ENCODE measurements at places on chromosomes 13 and 19.

- no peak for DNase-seq
Observed at GRCh38 chr19:49678985-49679770, 2.1 kb downstream of the PRMT1 start.

- no peak for DNase-seq
Observed at GRCh38 chr19:33953023-33953422, 156.4 kb downstream of the KCTD15 start.

GRCh38 chr19:6066661-6067646 is 43.3 kb downstream of the RFX2 start:
- DNase-seq = no peak

DNA sequence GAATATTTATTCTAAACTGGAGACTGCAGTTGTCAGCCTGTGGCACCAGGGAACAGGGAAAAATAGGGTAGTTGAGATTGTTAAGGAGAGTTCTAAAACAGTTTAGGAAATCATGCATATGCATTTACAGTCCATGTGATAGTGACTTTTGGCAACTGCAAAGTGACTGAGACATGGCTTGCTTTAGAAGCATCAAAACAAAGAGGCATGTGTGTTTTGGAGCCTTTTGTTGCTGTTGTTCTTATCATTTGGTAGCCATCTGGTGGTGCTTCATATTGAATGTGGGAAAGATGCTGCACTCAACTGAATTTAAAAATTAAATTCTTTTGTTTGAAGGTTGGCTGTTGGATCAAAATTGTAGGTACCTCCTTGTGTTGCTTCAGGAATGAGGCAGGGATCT is 10.2 kb upstream of the EBPL start:
- DNase-seq = no peak

- no peak for DNase-seq
Observed at GRCh38 chr19:6712231-6712630, 8.2 kb downstream of the C3 start.

DNA sequence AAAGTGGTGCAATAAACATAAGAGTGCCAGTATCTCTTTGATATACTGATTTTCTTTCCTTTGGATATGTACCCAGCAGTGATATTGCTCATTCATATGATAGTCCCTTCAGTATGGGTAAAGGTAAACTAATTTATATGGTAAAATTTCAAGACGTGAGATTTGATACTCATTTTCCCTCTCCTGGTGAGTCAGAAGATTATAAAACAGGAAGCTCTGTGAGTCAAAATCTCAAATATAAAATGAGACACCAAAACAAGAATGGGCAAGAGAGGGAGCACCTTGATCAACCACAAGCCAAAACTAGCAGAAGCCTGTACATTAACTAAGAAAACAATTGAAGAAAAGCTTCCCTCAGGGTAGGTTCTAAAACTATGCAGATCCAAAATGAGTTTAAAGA is 216.3 kb downstream of the SLITRK6 start:
- DNase-seq = no peak

DNA sequence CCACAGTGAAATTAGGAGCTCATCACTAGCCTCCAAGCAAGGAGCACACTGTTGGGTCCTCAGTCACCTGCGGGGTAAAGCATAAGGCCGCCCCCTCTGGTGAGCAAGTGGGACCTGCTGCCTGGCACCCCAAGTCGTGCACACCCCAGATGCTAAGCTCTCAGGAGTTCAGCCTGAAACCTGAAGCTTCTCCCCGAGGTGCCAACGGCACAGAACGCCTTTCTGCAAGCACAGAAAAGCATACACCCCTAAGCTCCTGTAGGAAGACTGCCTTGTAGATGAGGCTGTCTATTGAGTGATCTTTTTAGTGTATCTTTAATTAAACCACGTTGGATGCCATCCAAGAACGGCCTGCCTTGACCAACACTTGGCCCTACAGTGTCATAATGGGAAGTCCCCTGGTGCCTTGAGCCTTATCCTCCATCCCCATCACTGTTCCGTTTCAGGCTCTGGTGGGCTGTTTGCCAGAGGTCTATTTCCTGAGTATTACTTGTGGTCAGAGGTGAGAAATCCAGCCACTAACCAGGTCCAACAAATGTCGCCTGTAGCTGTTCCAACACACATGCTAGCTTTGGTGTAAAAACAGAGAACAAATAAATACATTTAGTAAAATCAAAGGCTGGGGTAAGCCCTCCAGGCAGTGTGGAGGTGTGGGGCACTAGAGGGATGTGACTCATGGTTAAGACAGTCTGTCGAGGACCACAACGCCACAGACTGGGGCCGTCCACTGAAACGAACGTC is 44.8 kb downstream of the C13orf42 start:
- DNase-seq = no peak

DNA sequence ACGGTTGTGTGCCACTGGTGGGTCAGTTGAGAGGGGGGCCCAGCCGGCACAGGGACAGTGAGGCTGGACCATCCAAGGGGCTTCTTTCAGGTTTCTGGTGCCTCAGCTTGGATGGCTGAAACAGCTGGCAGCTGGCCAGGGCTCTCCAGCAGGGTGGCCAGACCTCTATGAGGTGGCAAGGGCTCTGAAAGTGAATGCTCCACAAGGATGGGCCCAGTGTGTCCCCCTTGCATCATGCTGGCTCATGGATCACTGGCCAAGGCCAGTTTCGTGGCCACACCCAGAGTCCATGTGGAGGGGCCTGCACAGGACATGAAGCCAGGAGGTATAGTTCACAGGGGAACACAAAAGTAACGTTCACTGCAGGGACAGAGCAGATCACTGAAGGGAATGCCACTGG is 49.6 kb downstream of the CDADC1 start:
- DNase-seq = no peak

DNA sequence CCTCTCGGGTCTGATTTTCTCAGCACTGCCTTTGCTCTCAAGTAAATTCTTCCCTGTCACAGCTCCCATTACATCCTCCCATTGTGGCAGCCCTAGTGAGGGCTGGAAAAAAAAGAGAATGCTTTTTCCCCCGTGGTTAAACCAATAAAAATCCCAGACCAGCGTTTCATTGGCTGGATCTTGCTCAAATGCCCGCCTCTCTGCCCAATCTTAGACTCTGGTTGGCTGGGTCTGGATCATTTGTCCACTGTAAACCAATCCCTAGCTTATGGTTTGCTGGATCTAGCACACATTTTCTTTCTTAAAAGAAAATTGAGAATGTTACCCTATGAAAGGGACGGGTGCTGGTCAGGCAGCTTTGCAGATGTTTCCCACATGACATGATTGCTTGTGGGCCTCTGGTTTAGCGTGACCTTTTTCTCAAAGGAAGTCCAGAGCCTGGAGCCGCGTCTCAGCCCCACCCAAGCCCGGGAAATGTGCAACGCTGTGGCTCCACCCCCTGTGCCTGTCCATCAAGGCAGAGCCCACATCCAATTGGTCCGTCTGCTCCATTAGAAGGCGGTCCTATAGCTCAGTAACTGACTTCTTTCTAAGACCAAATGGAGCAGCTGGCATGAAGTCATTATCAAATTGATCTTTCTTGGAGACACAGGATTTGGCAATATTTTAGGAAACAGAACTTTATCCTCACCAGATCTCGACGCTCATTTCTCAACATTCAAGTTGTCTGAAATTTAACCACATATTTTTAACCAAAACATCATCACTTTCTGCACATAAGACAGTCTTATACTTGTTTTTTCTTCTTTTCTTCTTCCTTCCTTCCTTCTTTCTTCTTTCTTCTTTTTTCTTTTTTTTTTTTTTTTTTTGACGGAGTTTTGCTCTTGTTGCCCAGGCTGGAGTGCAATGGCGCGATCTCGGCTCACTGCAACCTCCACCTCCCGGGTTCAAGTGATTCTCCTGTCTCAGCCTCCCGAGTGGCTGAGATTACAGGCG is 2.6 kb upstream of the MCEMP1 start:
- peak; percentile 32 for DNase-seq

DNA sequence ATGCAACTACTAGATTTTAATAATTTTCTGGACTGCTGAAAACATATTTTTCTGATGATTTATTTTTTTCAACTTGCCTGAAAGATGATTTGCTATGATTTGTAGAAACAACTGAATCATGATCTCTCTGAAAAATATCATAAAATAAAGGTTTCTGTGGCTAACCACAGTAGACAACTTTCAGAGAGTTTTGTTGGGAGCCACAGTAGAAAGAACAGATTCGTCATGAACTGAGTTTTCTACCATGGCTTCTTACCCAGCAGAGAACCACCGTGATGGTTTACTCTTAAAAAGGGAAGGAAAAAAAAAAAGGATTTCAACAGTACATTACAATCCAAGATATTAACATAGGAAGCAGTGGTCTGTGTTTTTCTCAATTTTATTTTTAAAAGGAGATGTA is 18.0 kb downstream of the ZAR1L start:
- no peak for DNase-seq

GRCh38 chr19:58361900-58362271 is 665 bp downstream of the ZNF497 start:
- DNase-seq = peak; percentile 48

DNA sequence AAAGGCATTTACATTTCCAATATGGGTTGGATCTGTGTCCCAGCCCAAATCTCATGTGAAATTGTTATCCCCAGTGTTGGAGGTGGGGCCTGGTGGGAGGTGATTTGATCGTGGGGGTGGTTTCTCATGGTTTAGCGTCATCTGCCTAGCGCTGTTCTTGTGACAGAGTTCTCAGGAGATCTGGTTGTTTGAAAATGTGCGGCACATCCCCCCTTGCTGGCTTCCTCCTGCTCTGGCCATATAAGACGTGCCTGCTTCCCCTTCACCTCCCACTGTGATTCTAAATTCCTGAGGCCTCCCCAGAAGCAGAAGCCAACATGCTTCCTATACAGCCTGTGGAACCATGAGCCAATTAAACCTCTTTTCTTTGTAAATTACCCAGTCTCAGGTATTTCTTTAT is 126.2 kb upstream of the FNDC3A start:
- DNase-seq = no peak

- no peak for DNase-seq
Observed at GRCh38 chr19:19502808-19503602, 12.3 kb downstream of the TSSK6 start.

DNA sequence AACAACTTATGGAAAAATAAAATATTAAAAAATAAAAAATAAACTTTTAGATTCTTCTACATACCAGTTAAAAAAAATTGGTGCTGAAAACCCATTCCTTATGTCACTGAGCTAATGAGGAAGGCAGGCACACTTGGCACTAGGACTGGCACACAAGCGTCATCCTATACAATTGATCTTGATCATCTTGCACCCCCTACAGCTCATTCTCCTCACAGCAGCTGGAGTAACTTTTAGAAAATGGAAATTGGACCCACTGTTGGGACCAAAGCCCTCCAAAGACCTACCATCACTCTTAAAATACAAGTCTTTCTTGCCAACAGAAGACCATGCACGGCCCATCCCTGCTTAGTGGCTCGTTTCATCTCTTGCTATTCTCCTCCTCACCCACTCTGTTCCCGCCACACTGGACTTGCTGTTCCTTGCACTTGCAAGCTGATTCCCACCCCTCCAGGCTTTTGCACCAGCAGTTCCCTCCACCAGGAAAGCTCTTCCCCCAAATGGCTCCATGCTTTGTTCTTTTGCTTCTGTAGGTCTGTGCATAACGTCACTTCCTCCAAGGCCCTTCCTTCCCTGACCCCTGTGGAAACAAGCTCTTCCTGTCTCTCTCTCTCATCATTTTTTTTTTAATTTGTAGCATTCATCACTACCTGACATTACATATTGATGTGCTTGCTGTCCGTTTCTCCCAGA is 11.6 kb downstream of the CTU1 start:
- no peak for DNase-seq

GRCh38 chr13:102817907-102818306 is 19.0 kb downstream of the BIVM start:
- no peak for DNase-seq

DNA sequence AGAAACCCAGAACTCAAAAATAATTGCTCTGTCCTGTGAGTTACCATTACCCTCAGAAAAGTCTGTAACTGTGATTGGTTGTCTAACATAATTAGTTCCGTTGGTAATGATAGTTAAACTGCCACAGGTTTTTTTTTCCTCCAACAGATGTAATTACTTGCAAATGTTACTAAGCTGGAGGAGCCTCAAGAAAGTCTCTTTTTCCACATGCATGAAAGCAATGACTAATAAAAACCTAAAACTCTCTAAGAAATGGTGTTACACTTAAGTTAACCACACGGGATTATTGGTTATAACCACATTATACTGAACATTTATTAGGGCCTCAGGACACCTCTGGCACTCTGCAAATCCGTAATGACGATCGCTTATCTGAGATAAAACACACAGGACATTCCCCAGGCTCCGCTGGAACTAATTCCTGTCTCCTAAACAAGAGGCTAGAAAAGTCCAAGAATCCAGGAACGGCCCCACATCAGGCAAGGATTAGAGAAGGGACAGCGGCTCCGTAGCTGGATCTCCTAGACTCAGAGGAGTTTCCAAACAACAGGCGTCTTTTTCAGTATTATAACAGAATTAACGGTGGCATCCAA is 753 bp downstream of the ZNF235 start:
- no peak for DNase-seq

- DNase-seq = no peak
Observed at GRCh38 chr13:59144700-59145099, 1019.0 kb downstream of the DIAPH3 start.

DNA sequence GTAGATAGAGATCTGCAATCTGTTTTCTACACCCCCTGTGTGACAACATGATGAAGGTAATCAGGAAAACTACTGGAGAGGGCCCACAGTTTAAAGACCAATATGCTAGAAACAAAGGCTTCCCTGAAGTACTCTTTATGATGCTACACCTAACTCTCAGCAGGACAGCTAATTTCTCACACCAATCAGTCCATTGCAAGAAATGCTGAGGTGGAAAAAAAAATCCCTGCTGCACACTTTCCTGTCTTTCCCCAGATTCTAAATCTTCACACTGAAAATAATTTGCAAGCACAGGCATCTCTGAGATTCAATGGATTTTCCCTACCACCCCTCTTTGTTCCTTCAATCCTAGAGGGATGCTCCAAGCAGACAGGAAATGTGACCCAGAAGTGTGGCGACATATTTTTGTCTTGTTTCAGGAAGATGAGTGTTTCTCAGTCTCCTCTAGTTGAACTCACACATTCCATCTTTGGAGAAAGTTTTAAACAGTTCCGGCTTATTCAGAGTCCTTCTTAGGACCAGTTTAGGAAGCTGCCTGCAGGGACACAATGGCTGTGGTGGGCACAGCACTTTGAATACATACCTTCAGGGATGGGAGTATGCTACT is 671.6 kb downstream of the DIAPH3 start:
- DNase-seq = no peak

GRCh38 chr13:72864142-72865011 is 82.4 kb downstream of the PIBF1 start:
- DNase-seq = no peak

- no peak for DNase-seq
Observed at GRCh38 chr13:20297181-20297580, 65.1 kb upstream of the GJB6 start.

- no peak for DNase-seq
Observed at GRCh38 chr19:33758541-33759013, 38.1 kb upstream of the KCTD15 start.

GRCh38 chr19:8849232-8849631 is 17.1 kb downstream of the MBD3L1 start:
- DNase-seq = no peak
